ENCODE measurements at places on chromosomes 4 and X.
A peak's percentile ranks its signal among the peaks of the same experiment; 100 is the strongest.

GRCh38 chrX:152520653-152521052, 69.5 kb upstream of the GABRA3 start:
- DNase-seq, result no peak

- no peak for DNase-seq
These were observed 97.3 kb downstream of the DDX60 start for GRCh38 chr4:168221301-168221700.

DNA sequence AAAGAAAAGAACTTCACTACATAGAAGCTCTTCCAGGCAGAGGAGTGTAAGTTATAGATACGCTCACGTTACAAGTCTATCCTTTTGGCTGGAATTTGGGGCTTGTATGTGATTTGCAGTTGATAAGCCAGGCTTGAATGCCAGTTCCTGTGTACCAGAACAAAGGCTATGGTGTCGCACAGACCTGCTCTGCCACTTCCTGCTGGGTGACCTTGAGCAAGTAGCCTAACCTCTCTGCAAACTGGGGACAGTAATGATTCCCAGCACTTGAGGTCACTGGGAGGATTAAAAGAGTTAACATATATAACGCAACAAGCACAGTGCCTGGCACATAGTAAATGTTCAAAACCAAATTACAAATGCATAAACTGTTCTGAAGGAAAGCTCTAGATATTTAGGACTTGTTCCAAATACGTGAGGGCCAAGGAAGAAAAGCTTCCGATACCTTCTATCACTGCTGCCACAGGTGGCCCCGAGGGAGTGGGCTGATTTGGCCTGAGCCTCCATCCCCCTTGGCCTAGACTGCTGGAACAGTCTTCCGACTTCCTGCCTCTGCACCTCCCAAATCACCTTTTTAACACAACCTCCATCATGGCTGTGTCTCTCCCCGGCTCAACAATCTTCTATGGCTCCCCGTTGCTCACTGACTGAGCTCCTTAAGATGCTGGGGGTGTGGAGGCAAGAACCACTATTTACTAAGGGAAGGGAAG, 1.3 kb upstream of the SOWAHD start:
- DNase-seq, result no peak

- DNase-seq, result no peak
These were observed 1.3 kb upstream of the MGAT4D start for GRCh38 chr4:140499391-140499790.

DNA sequence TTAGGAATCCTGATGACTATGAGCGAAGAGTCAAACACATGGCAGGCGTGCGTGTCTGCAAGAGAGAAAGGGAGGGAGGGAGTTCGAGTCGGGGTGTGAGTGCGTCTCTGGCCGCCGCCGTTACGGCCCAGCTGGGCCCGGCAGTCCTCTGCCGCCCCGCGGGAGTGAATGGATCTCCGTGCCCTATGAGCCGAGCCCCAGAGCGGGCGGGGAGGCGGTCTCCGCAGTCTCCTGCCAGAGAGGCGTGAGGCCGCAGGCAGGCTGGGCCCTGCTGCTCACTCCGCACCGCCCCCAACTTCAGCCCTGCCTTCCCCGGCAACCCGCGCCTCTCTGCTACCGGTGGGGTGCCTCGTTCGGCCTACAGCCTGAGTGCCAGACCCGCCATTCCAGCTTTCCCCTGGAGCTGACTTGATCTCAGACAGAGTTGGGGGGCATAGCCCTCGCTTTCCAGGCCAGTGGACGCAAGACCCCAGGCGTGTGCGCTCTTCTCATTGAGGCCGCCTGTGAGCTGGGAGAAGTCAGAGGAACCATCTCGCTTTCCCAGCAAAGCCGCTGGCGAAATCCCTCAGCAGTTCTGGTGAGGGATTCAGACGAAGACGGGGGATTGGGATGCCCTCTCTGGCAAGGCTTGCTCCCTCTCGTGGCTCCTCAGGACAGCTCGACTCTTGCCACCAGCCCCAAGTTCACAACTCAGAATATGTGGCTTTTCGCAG, 1.4 kb downstream of the SLC16A2 start:
- DNase-seq, result peak; percentile 47

- DNase-seq, result no peak
These were observed 48.5 kb upstream of the ARMCX2 start for GRCh38 chrX:101708163-101708562.

GRCh38 chr4:137819964-137820383, 287.7 kb upstream of the PCDH18 start:
- no peak for DNase-seq

GRCh38 chr4:10281996-10282395, 165.4 kb upstream of the WDR1 start:
- no peak for DNase-seq

- no peak for DNase-seq
These were observed 500.0 kb downstream of the SPRY1 start for GRCh38 chr4:123896446-123897071.

DNA sequence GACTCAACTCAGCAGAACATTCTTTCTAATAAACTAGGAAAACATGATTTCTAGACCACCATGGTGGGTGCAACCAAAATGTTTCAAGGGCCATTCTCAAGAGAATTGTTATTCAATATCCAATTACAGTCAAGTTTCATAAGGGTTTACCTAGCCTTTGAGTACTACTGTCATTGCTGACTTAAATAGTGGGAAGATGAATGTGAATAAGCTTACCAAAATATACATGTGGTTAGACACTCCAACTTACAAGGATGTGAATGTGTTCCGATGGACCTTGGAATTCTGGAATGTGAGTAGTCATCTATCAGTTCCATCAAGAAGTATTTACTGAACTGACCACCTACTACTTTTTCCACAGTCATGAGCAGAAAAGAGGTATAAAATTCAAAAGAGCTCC, 16.9 kb downstream of the SH3RF1 start:
- DNase-seq, result no peak

- DNase-seq, result no peak
These were observed 27.6 kb downstream of the ARSD start for GRCh38 chrX:2901367-2902036.

DNA sequence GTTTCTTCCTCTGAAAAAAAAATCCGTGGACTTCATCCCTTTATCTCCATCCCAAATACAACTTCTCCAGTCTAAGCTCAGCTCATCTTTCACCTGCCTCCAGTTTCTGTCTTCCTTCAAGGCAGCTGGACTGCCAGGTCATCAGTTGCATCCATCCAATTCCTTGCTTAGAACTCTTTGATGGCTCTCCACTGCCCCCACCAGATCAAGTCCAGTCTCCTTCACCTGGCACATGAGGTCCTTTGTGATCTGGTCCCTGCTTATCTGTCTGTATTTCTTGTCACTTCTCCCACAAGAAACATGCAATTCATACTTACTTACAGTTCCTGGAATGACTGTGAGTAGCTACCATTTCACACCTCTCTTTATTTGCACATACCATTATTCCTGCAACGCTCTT, 33.8 kb downstream of the OTUD6A start:
- DNase-seq, result no peak

- no peak for DNase-seq
These were observed 163.6 kb downstream of the ZNF674 start for GRCh38 chrX:46381630-46382029.

DNA sequence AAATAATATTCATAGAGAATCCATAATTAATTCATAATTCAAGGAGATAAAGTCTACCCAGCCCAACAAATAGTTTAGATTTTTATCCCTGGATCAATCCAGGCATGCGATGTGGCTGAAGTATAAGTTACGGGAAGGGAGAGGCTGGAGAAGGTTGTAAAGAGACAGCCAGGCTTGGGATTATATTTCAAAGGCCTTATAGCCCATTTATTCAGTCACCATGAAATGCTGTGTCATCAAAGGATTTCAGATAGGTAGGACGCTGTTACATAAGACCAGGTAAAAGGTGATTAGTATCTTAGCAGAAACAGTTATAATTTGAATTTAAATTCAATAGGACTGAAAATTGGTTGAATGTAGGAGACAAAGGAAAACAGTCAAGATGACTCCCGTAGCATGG, 73.0 kb upstream of the NFKB1 start:
- no peak for DNase-seq

- no peak for DNase-seq
These were observed 6.7 kb upstream of the PPID start for GRCh38 chr4:158729716-158730559.

DNA sequence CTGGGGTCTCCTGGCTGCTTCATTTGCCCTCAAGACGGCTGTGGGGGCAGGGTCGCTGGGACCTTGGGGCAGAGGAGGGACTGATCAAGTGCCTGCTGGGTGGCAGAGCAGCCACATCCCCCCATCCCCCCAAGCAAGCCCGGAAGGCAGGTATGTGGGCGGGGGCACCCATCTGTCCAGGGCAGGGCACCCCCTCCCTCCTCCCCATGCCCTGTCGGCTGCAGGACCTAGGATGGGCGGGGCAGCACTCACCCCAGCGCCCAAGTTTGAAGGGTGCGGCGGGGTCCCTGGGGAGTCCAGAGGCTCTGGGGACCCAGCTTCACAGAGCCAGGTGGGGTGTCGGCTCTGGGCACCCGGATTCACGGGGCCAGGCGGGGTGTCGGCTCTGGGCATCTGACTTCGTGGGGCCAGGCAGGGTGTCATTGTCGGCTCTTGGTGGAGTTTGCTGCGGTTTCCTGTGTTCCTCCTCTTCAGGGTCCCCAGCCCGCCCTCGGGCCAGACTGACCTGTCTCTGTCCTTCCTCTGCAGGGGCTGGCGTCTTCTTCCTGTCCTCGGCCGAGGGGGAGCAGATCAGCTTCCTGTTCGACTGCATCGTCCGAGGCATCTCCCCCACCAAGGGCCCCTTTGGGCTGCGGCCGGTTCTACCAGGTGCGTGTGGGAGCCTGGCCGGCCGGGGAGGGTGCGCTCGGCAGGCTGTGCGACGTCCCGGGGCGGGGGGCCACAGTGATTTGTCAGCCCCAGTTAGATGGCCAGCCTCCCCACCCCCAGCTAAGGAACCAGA, 22.1 kb downstream of the DOK7 start:
- no peak for DNase-seq

DNA sequence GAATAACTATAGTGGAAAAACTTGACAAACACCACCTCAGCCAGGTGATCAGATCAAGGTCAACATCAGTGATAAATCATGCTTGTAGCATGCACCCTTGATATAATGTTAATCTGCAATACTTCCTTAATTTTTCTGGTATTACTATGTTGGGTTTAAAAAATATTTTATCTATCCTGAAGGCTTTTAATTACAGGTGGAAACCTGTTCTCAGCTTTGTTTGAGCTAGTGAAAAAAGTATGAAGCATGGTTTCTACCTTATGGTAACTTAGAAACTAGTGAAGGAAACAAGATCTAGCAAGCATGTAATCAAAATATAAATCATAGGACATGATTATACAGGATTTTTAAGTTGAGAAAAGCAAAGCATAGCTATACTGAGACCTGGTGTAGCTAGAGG, 26.6 kb downstream of the MAOA start:
- DNase-seq, result no peak

- DNase-seq, result no peak
These were observed 29.7 kb downstream of the EGF start for GRCh38 chr4:109942292-109942926.

DNA sequence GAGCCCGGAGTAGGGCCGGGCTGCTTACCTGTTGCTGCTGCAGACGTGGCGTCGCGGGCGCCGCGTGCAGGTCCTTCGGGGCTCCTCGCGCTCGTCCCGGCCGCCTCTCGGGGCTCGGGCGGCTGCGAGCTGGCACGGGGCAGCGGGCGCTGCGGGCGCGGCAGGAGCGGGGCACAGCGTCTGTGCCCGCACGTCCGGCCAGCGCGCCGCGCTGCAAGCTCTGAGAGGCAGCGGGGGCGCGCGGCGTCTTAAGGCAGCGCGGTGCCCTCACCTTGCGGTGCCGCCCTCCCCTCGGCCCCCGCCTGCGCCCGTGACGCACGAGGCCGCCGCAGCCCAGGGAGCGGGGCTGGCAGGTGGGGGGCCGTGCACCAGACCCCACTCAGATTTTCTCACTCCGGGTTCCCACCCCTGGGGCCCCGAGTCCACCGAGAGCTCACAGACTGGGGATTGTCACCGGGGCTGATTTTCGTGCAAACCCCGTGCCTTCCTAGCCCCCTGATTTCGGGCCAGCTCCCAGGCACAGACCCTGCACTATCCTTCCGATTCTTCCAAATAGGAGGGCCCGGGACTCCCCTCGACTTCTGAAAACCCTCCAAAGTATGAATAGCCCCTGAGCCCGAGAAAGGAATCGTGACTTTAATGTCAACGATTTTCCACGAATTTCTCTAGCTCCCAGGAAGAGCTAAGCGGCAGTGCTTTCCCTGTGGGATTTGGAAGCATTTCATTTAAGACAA, at the start of gene GPR101:
GPR101 (minus strand) TSS at position 222 of the 734 bp plus-strand sequence. CDS start 2,321 bp downstream, outside the sequence.
- DNase-seq, result no peak

DNA sequence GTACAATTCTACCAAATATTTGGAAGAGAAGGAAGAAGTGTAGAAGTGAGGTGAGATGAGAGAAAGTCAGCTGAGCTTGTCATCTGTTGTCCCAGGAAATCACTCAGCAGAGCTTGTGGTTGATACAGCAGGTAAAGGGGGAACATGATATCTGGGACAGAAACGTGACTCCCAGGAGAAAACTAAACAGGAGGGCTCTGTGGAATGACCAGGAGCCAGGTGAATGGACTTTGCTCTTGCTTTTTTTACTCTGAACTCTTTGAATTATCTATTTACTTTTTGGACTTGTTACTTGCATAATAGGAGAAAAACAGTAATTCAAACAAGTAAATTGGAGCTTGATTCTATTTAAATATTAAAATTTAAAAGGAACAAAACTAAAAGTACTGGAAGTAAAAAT, 555.6 kb upstream of the FRG1 start:
- no peak for DNase-seq

GRCh38 chr4:168945291-168945690, 64.8 kb downstream of the CBR4 start:
- no peak for DNase-seq

- no peak for DNase-seq
These were observed 105.0 kb upstream of the NR0B1 start for GRCh38 chrX:30414144-30414543.

GRCh38 chrX:133908223-133908955, 77.0 kb downstream of the GPC3 start:
- DNase-seq, result no peak

DNA sequence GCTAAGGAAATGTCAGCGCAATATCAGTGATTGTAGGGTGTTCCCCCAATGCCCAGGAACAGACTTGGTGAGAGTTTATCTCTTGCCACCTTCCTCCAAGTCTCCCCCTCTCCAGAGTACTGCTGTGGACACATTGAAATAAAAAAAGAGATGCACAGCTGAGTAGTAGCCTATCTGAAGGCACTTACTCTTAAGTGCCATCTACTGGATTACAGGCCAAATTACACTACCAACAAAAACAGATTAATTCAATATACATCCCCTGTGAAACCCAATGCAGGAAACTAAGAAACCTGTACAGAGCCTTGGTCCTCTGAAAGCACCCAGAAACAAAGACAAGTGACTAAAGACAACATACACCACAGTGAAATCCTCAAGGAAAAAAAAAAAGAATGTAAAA, 460.3 kb downstream of the ZIC3 start:
- no peak for DNase-seq

- peak; percentile 77 for DNase-seq
These were observed 56.4 kb downstream of the IRF2 start for GRCh38 chr4:184417802-184418511.

- no peak for DNase-seq
These were observed 240.4 kb upstream of the LDB2 start for GRCh38 chr4:17138847-17139246.

DNA sequence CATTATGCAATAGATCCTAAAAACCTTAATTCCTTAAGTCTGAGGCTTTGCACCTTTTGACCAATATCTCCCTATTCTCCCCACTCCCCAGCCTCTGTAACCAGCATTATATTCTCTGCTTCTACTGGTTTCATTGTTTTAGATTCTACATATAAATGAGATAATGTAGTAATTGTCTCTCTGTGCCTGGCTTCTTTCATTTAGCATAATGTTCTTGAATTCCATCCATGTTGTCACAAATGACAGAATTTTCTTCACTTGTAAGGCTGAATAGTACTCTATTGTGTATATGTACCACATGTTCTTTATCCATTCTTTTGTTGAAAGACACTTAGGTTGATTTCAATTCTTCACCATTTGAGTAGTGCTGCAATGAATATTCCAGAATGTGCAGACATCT, 66.0 kb downstream of the MAGEC1 start:
- no peak for DNase-seq
